WERI-Rb-1 (cell line): ENCODE measurements at places on chromosomes 6 and 20.

GRCh38 chr6:43978473-43979346 lies 148.5 kb downstream of the MRPL14 start:
- DNase-seq = peak; percentile 7

GRCh38 chr6:148423133-148423532 lies 80.5 kb downstream of the SASH1 start:
- DNase-seq = no peak

- no peak for DNase-seq
Observed at GRCh38 chr20:60313614-60314013, 355.4 kb downstream of the CDH26 start.

DNA sequence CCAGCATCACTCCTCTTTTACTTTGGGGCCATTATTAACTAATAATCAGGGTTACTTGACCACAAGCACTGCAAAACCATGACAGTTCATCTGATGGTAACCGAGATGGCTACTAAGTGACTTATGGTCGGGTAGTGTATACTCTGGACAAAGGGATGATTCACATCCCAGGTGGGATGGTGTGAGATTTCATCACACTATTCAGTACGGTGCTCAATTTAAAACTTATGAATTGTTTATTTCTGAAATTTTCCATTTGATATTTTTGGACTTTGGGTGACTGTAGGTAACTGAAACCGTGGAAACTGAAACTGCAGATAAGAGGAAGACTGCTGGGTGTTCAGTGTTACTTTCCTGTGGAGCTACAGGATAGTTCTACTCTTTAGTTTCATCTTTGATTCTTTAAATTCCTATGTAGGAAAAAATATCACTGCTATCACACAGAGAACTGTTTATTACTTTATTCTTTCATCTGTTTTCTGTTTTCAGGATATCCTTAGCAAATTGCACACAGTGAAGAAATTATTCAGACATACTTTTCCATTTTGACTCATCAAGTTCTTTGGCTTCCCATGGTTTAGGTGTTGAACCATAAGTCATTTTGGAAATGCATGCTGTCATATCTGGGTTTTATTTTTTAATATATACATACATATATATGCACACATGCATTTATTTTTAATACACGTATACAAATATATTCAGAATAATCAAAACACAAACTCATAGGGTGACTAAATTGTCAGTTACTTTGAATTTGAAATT lies 59.1 kb upstream of the C20orf144 start:
- no peak for DNase-seq

GRCh38 chr6:5167501-5167900 lies 82.4 kb downstream of the PPP1R3G start:
- DNase-seq = no peak

DNA sequence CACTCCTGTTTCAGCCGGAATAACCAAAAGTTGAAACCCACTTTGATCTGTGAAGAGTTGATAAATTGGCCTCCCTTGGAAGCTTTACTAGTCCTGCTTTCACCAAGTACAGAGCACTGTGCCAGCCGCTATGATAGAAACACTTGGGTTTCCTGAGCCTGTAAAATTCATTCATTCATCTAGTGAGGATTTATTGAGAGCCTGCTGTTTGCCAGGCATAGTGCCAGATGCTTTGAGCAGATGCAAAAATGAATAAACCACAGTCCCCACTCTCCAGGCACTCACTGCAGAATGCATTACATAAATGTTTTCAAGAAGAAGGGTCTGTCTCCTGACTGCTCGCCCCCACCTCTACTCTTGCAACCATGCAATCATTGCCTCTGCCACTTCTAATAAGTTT lies 25.3 kb upstream of the TMEM217 start:
- DNase-seq = no peak

DNA sequence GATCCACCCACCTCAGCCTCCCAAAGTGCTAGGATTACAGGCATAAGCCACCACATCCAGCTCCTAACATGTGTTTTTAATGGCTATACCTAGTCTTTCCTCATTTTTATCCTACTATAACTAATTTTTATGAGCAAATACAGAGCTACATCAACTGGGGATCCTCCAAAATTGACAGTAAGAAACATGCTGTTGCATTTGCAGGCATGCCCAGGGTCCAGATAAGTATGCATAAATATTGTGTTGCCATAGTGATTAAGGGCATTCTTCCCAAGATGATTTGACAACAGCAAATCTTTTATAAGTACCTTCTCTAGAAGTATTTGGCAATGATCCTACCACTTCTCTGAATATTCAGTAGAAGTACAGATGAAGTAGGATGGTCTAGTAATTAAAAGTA lies 41.9 kb upstream of the MOXD1 start:
- DNase-seq = no peak
